KBM-7 (cell line): ENCODE measurements at places on chromosomes 4 and X.

DNA sequence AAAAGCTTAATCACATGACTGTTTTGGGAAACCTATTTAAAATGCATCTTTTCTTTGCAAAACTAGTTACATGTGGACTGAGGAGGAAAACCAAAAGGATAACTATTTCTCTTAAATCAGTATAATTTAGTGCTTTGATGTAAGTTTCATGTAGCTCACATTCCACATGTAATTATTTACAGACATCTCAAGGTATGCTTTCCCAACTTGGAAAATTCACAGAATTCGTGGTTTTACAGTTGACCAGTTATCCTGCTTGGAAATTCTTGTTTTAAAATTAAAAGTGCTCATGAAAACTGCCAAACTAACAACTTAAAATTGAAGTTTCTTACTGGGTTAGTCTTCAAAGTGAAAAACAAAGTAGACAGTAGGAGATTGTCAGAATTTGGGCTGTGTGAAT lies 52.4 kb downstream of the EDNRA start:
- no peak for DNase-seq

DNA sequence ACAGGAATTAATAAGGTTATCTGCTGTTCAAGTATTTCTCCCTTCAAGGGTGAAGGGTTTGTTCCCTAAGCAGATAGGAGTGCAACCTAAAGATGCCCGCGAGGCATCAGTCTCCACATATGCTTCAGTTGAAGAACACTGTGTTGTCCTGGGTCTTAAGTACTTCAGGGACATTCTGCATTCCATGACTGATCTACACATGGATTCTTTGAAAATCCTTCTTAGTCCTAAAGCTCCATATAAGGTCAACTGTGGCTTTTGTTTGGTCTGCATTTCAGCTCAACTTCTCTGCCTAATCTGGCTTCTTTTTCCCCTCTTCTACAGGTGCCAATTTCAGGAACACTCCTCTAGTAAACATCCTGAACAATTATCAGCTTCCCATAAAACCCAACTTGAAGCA lies 21.8 kb upstream of the CTSO start:
- DNase-seq = no peak

DNA sequence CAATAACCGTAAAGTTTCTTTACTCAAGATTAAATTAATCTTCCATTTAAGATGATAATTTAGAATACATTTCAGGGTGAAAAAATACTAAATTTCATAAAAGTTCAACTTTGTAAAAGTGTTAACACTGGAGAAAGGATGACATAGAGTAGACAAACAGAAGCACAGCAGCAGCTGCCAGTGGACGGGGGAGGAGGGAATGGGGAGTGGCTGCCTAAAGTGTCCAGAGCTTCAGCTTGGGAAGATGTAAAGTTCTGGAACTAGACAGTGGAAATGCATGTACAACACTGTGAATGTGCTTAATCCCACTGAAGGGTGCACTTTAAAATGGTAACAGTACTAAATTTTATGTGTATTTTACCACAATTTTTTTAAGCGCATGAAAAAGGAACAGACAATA lies 39.9 kb downstream of the RELL1 start:
- no peak for DNase-seq

DNA sequence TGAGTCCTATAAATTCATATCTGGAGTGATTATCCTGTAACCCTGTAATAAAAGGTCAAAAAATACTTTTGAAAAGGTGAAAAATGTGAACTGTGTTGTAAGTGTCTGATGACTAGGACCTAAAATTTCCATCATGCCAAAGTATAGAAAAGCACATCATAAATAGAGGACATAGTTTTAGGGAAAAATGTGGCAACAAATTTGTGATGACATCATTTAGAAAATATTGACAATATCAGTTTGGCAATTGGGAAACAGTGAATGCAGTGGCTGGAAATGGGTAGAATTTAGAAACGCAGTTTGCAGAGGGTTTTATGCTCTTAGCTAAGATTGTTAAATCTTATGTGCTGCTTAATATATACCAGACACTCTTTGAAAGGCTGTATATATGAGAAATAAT lies 1464.8 kb downstream of the RAPGEF2 start:
- DNase-seq = no peak

DNA sequence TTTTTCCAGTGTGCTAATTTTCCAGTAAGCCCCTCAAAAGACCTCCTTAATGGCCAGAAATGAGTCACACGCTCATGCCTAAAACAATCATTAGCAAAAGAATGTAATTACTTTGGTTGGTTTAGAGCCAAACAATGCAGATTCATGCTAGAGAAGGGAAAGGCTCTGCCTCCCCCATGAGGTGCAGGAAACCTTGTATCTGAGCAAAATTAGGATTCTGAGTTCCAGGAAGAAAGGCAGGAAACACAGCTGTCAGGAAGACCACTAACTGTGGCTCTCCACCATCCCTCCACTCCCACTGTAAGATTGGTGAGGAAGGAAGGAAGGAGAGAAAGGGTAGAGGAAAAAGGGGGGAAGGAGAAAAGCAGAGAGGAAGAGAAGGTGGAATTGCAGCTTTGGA lies 104.9 kb upstream of the DHX15 start:
- no peak for DNase-seq

- DNase-seq = no peak
These were observed 27.6 kb downstream of the HTRA3 start for GRCh38 chr4:8297141-8297601.

DNA sequence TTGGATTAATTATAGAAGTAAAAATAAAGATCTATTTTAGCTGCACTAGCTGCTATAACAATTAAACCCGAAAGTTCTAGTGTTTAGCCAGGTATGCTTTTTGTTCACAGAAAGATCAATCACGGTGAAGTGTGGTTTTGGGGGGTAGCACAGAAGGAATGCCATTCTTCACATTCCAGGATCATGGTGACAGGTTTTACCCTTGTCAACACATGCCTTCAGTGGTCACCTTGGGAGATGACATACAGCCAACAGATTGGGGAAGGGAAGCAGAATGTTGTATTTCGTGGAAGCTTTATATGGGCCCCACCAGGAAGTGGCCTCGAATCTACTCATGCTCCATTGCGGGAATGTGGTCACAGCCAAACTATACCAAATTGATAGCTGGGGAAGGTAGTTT lies 753.6 kb downstream of the RAPGEF2 start:
- DNase-seq = no peak

- DNase-seq = no peak
These were observed 79.2 kb downstream of the TMEM164 start for GRCh38 chrX:110082161-110082560.

GRCh38 chr4:174532445-174532844 lies 10.2 kb upstream of the HPGD start:
- no peak for DNase-seq

DNA sequence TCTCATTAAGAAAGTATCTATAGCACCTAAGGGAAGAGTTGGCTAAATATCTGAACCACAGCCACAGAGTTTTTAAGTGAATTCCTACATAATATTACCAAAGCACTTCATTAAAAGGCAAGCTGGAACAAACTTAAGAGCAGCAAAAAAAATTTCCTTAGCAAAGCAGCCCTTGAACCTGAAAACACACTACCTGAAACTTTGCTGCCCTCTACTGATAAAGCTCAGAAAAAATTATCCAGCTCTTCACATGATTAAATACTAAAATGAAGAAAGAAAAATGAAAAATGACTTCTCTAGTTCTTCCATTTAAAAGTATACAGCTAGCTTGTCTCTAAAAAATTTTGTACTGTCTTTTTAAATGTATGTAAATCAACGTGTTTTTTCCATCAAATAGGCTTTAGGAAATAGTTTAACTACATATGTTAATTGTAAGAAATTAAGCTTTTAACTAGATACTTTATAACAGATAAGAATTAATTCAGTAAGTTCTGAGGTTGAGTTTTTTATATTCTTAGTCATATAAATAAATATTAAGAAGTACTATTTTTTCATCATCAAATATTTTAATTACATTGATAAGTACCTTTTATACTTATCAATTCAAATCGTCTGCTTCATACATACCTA lies 156.1 kb downstream of the STPG2 start:
- peak; percentile 52 for DNase-seq

DNA sequence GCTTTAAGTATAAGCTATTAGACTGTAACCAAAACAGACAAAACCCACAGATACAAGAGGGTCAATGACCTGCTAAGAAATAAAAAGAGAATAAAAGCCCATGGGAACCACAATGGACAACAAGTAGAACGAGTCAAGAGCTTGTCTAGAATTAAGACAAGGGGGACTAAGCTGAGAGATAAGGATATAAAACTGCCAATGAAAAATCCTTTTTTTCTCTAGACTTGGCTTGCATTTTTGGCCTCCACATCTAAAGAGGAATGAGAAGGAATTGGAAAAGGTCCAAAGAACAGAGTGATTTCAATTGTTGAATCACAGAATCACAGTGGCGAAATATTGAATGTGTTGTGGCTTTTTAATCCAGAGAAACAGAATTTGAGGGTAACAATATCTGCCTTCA lies 135.7 kb downstream of the QDPR start:
- no peak for DNase-seq

DNA sequence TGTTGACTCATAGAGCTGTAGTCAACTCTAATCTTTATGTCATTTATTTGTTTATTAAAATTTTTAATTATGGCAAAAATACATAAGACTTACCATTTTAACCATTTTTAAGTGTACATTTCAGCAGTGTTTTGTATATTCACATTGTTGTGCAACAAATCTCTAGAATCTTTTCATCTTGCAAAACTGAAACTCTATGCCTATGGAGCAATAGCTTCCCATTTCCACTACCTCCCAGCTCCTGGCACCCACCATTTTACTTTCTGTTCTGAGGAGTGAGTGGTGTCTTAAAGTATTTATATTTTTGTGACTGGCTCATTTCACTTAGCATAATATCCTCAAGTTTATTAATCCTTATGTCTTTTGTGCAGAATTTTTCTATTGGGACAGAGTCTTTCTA lies 181.0 kb downstream of the GPAT3 start:
- DNase-seq = no peak

DNA sequence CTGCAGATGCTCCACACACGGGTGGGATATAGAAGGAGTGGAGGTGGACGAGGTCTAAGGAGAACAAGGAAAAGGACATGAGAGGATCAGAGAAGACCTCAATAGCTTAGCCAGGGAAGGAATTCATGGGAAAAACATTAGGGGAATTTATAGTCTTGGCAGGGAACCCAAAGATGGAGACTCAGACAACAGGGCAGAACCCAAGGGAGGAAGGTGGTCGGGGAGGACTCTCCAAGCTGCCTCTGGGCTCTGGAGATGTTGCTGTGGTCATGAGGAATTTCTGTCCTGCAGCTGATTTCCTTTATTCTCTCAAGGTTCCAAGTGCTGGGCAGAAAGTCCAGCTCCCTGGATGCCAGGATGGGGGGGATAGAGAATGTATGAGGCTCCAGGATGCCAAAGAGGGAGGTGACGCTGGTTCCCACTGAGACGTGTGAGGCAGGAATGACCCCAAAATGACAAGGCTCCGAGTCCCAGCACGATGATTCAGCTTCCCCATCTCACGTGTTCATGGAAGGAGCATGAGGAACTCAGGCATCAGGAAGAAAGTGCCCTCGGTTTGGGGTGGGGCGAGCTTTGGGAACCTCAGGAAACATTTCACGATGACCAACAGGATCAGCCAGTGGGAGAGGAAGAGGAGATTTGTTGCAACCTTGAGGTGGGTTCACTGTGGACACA lies 57.0 kb upstream of the PPP2R3B start:
- no peak for DNase-seq

DNA sequence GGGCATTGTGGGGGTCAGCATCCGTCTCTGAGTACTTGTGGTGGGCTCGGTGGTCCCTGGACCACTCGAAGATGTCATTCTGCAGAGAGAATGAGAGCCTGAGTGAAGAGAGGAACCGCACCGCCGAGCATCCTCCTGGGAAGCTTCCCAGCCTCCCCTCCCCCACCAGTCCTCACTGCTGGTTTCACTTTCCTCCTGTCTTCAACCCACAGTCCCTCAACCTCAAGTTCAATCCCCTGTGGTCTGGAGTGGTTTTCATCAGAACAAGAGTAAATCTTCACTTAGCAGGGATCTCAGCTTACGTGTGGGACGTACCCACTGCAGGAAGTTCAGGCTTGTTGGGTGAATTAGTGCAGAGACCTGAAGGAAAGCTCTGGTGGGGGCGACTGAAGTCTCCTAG lies 117.8 kb downstream of the SCD5 start:
- DNase-seq = peak; percentile 41

- DNase-seq = peak; percentile 67
These were observed 3.9 kb downstream of the RPL10 start for GRCh38 chrX:154401918-154402621.

DNA sequence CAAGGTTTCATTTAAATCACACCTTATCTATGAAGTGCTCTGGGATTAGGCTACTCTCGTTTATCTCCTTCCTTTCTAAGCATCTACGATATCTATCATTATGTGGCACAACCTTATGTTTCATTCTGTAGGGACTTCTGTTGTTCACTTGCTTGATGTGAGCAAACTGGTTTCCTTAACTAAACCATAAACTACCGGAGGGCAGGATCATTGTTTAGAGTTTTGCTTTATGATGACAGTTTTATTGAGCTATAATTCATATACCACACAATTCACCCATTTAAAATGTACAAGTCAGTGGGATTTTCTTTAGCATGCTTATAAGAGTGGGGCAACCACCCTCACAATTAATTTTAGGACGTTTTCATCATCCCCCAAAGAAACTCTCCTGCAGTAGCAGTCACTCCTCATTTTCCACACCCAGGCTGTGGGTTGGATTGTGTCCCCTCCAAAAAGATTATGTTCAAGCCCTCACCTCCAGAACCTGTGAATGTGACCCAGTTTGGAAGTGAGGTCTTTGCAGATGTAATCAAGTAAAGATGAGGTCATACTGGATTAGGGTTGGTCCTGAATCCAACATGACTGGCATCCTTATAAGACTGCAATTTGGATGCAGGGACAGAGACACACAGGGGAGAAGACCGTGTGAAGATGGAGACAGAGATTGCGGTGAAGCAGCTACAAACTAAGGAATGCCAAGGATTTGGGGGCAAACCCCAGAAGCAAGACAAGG lies 42.1 kb upstream of the SH3RF1 start:
- no peak for DNase-seq

DNA sequence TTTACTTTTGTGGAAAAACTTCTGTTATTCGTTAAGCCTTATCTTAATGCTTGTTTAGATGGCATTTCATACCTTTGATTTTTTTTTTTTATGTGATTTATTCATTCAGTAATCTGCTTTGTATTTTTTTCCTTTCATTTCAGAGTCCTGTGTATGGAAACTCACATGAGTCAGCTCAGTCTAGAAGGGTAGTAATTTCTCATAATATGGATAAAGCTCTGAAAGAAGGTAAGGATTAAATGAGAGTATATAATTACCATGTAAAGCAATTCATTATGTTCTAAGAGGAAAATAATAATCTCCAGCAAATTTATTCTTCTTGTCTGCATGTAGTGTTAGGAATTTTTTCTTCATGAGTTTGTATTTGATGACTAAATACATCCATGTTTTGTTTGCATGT lies 37.8 kb downstream of the SNX25 start:
- no peak for DNase-seq

GRCh38 chrX:143363419-143363818 lies 153.9 kb downstream of the SPANXN3 start:
- no peak for DNase-seq

GRCh38 chr4:24197955-24198354 lies 308.1 kb upstream of the PPARGC1A start:
- no peak for DNase-seq
